ENCODE measurements at places on chromosomes 11 and 22.
A peak's percentile ranks its signal among the peaks of the same experiment; 100 is the strongest.

- DNase-seq = no peak
These were observed 78.3 kb downstream of the TECTA start for GRCh38 chr11:121179306-121179705.

DNA sequence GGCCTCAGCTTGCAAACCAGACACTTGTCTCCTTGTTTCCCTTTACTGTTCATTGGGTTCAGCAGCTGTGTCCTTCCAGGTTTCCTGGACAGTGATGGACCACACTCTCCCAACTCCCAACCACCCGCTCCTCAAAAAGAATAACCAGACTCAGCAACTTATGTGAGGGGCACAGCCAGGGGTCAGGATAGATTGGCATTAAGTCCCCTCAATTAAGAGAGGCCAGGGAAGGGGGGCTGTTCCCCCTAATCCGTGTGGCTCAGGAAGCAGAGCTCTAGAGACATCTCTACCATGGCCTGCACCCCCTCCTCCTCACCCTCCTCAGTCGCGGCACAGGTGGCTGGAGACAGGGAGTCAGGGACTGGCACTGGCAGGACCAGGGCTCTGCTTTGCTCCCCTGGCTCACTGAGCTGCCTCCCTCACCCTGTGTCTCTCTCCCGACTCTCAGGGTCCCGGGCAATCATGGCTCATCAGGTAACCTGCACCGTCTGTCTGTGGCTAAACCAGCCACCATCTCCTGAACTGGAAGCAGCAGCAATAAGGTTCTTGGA, 111.7 kb downstream of the ZNF280B start:
- no peak for DNase-seq

- DNase-seq = no peak
These were observed 46.5 kb downstream of the PISD start for GRCh38 chr22:31615491-31615860.

DNA sequence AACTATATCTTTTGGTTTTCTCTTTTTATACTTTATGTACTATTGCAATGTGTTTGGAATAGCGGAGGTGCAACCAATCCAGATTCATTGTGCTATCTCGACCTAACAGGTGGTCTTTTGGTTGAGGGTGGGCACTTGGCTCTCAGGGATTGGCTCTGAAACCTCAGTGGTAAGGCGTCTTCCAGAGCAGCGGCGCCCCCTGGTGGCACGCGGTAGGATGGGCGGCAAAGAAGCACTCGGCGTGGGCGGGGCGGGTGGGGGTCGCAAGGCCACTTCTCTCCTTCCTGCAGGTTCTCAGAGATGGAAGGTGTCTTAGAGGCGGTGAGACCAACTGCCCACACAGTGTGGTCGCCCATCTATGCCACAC, 19.2 kb upstream of the PLET1 start:
- peak; percentile 73 for DNase-seq

GRCh38 chr22:34414467-34415440, 494.5 kb upstream of the LARGE1 start:
- DNase-seq = no peak

- DNase-seq = no peak
These were observed 3.6 kb downstream of the BCL9L start for GRCh38 chr11:118921929-118922744.

- no peak for DNase-seq
These were observed 23.3 kb downstream of the KCNJ5 start for GRCh38 chr11:128914216-128915148.

DNA sequence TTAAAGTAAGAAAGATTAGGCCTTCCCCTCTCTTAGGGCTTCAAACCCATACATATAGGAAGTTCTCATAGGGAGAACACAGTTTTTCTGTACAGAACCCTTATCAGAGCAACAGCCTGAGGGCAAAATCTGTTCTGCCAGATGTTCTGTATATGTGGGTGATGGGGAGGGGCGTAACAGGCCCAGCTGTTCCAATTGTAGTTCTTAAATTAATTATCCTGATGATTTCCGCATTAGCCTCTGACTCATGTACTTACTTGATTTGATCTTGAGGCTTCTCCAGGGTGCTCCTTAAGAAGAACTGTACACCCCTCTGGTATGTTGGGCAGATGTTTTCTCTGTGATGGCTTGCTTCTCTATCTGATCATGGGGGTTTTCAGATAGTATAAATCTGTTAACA, 123.1 kb upstream of the C11orf87 start:
- DNase-seq = no peak

DNA sequence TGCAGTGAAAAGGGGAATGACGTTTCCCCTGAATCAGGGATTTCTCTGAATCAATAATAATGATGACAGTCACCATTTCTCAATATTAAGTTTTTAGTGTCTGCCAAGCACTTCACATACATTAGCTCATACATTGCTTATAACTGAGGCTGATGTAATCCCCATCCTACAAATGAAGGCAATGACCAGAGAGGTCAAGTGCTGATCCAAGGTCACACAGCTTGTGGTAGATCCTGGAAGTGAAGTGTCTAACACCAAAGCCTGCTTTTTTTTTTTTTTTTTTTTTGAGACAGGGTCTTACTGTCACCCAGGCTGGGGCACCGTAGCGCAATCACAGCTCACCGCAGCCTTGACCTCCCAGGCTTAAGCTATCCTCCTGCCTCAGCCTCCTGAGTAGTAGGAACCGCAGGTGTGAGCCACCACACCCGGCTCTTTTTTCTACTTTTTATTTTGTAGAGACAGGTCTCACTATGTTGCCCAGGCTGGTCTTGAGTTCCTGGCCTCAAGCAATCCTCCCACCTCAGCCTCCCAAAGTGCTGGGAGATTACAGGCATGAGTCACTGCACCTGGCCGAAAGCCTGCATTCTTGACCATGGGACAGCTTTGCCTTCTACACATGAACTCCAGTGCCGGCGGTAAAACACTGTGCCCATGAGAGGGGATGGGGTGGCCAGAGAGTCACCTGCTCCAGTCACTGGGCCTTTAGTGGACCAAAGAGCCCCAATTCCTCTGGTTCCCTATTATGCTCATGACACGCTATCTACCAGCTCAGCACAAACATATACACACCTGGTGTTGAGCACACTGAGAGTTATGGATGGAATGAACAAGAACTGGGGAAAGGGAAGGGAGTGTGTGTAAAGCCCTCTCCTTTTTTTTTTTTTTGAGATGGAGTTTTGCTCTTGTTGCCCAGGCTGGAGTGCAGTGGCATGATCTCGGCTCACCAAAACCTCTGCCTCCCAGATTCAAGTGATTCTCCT, 17.4 kb downstream of the ARHGAP1 start:
- DNase-seq = no peak

DNA sequence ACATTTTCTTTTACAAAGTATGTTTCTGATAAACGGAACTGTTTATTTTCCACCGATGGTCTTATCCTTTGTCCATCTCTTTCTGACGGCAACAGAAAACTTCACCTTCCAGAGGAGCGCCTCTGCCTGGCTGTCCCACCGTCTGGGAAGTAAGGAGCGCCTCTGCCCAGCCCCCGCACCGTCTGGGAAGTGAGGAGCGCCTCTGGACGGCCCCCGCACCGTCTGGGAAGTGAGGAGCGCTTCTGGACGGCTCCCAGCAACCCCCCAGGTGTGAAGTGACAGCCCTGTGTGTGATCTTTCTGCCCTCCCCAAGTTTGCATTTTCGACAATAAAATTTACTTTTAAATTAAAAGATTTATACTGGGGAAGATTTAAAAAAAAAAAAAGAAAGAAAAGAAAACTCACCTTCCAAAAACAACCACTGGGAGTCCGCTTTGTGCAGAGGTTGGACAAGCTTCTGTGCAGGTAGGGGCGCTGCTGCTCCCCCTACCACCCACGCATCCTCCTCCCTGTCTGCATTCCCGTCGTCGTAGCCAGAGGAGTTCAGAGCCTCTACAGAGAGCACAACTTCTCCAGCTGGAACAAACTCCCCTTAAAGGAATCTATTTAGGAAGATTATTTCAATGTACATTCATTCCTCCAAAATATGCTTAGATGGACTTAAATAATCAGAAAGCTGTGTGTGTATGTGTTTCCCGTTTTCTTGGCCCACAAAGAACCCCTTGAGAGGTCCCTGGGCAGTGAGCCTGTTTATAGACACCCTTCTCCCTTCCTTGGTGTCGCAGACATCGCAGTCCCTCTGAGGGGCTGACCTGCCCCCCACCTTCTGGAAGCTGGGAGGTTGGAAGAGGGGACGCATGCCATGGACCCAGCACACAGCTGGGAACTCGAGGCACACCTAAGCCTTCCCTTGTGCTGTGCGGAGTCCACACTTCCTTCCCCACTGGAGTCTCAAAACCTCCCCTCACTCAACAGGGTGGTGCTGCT, 849 bp upstream of the APOBEC3B start:
- no peak for DNase-seq

DNA sequence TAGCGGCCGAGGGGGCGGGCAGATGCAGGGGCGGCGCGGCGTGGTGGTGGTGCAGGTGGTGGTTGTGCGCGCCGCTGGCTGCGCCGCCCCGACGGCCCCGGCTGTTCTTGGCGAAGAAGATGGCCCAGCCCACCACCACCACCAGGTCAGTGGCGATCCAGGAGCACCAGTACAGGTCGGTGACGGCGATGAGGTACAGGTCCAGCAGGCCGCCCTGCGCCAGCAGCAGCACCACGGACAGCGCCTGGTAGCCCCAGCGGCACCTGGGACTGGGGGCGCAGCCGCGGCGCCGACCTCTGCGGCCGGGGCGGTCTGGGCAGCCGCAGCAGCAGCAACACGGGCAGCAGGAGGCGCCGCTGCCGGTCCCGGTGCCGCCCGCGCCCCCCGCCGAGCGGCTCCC, 879 bp downstream of the TMEM121B start:
- DNase-seq = peak; percentile 23

DNA sequence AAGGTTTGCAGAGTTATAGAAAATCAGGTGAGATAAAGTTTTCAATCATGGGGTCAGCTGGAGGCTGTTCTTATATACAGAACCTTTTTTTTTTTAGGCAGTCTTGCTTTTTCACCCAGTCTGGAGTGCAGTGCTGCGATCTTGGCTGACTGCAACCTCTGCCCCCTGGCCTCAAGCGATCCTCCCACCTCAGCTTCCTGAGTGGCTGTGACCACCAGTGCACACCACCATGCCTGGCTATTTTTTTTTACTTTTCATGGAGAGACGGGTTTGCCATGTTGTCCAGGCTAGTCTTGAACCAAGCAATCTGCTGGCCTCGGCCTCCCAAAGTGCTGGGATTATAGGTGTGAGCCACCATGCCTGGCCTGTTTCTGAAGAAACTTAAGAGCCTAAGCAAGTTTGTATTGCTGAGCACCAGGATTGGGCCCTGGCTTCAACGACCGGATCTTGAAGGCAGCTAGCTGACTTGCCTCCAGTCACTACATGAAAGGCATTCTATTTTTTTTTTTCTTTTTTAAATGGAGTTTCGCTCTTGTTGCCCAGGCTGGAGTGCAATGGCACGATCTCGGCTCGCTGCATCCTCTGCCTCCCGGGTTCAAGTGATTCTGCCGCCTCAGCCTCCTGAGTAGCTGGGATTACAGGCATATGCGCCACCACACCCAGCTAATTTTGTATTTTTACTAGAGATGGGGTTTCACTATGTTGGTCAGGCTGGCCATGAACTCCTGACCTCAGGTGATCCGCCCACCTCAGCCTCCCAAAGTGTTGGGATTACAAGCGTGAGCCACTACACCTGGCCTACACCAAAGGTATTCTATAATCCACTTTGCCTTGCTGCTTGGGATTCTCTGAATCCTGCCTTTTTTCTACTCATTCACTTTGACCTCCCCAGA, 7.6 kb downstream of the XBP1 start:
- DNase-seq = no peak

DNA sequence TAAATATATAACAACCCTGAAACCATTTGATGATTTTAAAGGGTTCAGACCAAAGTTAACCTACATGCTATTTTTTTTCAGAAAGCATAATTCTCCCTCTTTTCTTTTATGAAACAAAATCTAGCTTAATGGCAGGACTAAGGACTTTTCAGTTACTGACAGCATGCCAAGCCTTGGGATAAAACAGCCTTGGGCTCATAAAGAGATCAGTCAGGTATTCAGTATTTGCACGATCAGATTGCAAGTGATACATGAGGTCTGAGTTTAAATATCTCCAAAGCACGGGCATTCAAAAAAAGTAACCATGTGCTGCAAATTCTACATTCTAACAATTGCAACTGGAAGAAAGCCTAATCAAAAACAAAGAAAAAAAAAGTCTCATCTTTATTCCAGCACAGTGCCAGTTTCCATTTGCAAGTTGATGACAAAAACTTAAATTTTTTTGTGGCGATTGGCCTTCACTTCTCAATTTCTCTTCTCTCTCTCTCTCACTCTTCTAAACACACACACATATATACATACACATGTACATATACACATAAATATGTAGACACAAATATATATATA, 60.1 kb downstream of the CTSC start:
- DNase-seq = no peak

Data from memory B cell (primary cell).